ENCODE measurements at places on chromosomes 1 and 21.

DNA sequence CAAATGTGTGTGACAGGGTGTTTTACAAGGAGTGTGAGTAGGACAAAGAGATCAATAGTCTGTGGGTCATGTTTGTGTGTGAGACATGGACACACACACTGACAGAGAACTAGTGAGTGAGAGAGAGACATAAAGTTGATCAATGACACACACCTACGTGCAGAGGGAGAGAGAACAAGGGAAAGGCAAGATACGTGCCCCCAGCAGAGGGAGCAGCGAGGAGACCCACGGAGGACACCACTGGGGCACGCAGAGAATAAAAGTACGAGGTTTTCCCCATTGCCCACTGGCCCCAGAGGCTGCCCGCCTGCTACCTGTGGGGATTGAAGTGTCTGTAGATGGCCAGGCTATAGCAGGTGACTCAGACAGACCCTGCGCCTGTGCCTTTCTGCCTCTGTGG lies 130.2 kb upstream of the CSF3R start:
- DNase-seq: no peak

- no peak for DNase-seq
Observed at GRCh38 chr1:244735404-244735803, 82.5 kb downstream of the DESI2 start.

DNA sequence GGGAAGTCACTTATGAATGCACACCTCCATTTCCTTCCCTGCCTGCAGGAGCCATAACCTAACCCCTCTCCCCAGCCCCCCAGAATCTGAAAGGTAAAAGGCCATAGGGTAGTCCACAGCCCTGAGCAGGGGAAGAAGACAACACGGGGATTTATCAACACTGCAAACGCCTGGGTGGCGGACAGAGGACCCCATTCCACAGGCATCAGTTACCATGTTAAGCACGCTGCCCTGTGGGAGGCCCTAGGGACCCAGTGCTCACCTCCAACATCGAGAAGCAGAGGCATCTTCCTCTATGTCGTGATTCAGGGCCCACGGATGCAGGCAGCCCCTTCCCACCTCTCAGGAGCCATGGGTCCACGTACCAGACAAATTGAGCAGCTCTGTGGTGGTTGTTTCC lies 523.8 kb downstream of the MATN1 start:
- DNase-seq: no peak

DNA sequence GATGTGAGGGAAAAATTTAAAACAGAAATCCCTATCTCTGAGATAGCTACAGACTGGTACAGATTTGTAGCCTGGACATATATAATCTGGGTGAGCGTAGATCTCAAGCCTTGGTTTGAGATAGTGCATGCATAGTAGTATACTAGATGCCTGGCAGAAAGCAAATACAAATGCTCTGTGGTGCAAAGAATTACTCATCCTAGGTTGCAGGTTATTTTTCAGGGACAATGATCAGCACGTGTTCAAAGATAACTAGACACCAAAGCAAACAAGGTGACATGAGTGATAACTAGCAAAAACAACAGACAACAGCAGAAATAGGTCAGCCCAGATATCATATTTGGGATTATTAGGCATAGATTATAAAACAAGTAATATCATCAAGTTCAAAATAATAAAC lies 292.5 kb downstream of the HLX start:
- DNase-seq: no peak

DNA sequence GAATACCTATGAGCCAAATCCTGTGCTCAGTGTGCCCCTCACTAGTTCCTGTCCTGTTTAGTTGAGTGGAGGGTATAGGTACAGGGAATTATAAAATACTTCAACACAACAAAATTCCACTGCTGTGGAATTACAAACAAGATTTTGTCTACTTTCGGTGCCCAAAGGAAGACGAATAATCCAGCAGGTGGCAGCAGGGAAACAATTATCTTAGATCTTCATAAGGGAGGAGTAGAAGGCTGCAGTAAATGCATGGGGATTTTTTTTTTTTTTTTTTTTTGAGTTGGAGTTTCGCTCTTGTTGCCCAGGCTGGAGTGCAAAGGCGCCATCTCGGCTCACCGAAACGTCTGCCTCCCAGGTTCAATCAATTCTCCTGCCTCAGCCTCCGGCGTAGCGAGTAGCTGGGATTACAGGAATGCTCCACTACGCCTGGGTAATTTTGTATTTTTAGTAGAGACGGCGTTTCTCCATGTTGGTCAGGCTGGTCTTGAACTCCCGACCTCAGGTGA lies 2.0 kb upstream of the PIP5K1A start:
- DNase-seq: peak; percentile 19

DNA sequence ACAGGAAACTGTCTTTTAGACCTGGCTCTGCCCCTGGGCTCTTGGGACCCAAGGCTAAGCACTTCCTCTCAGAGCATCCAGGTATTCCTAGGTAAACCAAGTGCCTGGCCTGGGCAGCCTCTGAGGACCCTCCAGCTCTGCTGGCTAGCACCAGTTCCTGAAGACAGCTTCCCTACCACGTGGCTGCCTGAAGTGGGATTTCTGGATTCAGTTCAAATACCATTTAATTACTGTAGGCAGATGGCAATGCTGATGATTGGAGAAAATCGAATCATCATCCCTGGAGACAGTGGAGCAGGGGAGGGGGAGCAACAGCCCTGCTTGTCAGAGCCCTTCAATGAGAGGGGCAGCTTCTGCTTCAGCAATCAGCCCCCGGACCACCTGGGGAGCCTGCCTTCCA lies 11.9 kb downstream of the KIF21B start:
- no peak for DNase-seq

- DNase-seq: no peak
Observed at GRCh38 chr1:10456048-10456447, 6.2 kb downstream of the CORT start.

DNA sequence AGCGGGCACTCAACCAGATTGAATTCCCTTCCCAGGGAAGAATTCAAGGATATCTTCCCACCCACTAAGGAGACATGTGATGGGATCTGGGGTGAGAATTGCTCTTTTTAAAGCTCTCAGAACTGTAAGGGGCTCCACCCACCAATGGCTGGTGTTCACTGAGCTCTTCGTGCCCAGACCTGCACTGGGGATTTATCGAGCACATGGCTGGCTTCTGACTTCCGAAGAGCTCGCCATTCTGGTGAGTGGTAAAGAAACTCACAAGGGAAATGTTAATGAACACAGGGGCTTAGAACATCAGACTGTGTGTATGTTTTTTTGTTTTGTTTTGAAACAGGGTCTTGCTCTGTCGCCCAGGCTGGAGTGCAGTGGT lies 9.8 kb downstream of the PADI3 start:
- no peak for DNase-seq

- DNase-seq: no peak
Observed at GRCh38 chr1:205370780-205371179, 14.1 kb upstream of the KLHDC8A start.

DNA sequence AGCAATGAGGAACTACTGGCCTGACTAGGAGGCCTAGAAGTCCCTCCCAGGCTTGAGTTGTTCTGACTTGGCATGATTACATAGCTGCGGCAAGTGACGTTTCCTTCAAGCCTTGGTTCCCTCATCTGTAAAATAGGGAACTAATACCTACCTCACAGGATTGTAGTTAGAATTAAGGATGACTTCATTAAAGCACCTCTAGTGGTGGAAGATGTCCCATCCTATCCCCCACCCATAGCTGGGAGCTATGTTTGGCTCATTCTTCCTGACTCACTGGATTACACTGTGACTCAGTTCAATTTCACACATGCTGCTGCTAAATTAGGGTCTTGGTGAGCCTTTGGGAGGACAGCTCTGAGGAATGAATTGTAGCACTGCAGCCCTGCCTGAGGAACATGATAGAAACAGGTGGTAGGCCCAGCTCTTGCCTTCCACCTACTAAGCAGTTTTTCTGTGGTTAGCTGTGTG lies 6.0 kb upstream of the SHISA4 start:
- no peak for DNase-seq

DNA sequence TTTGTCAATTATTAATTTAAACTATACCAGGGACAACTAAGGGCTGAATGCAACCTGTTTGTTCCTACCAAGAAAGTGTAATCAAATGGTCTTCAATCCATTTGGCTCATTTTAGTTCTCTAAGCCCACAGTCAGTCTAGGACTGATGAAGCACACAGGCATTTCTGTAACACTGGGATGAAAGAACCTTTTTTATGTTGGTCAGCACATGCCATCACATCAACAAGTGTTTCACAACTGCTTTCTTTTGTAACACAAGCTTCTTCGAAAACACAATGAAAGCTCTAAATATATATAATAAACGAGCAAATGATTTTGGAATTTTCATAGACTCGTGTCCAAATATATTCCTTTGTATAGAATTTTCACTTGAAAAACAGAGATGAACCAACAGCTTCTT lies 28.8 kb downstream of the HEATR1 start:
- DNase-seq: no peak

- DNase-seq: no peak
Observed at GRCh38 chr1:241841691-241842090, 6.3 kb upstream of the EXO1 start.

- no peak for DNase-seq
Observed at GRCh38 chr1:189275796-189276195, 1201.9 kb downstream of the BRINP3 start.

DNA sequence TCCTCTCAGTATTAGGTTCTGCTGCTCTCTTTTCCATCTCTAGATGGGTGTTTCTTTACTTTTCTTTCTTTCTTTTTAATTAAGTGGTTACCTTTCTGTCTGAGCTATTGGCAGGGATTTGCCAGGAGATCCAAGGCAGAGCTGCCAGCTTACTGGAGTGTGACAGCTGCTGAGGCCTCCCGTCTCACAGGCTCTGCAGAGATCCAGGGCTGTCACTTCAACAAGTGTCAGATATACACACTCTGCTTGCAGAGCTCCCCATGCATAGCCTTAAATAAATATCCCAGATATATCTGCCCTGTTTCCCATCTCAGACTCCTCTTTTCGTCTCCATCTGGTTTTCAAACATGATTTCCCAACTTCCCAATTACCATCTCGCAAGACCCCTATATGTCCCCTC lies 124.3 kb downstream of the NOS1AP start:
- DNase-seq: peak; percentile 44

GRCh38 chr1:200528858-200529606 lies 91.5 kb downstream of the KIF14 start:
- no peak for DNase-seq

DNA sequence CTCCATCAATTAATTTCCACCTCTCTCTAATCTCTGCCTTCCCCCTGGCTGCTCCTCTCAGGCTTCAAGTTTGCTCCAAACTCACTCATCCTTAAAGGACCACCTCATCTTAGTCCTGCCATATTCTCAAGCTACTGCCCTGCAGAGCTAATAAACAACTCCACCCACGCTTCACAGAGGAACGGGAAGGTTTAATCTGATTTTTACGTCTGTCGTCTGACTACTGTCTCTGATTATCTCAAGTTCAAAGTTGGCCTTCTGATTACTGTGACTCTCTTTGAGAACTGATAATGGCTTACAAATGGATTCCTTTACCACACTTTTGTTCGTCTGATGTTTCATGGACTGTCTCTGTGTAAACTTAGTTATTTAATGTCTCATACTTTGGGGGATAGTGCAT lies 7.6 kb upstream of the CPT2 start:
- DNase-seq: no peak

DNA sequence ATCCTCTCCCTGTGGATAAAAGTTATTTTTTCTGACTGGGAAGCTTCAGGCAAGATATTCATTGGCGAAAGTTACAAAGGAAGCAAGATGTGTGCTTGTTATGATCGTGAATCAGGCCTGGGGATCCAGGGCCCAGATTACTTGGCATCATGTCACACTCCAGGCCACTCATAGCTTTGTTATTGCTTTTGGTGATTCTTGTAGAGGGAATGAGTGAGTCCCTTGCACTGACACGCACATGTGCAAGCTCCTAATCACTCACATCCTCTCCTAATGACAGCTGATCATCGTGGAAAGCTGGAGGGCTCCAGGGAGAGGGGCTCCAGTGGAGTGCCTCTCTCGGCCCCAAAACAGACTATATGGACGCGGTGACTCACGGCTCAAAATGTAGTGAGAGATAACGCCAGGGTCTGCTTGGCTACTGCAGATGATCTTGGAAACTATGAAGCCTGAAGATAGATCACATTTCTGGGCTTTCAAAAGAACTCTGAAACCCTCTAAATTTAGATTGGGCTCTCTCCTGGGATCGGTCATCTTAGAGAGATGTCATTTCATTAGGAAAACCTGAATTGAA lies 481.1 kb upstream of the USP24 start:
- no peak for DNase-seq

DNA sequence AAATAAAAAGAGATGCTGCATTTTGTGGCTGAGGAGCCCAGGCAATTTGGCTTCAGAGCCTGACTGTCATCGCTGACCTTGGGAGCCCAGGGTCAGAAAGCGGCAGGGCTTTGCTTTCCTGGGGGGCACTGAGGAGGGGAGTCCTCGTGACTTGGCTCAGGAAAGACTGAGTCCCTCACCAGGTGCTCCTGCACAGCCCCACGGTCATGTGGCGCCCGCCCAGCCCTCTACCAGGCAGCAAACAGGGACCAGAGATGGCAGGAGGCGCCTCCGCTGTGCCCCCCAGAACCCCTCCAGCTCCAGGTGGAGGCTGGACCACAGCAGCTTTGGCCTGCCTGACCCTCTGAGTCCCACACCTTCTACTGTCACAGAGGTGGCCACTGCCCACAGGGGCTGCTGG lies 13.2 kb downstream of the EFHD2 start:
- DNase-seq: no peak

- no peak for DNase-seq
Observed at GRCh38 chr1:181675091-181675917, 192.0 kb downstream of the CACNA1E start.

DNA sequence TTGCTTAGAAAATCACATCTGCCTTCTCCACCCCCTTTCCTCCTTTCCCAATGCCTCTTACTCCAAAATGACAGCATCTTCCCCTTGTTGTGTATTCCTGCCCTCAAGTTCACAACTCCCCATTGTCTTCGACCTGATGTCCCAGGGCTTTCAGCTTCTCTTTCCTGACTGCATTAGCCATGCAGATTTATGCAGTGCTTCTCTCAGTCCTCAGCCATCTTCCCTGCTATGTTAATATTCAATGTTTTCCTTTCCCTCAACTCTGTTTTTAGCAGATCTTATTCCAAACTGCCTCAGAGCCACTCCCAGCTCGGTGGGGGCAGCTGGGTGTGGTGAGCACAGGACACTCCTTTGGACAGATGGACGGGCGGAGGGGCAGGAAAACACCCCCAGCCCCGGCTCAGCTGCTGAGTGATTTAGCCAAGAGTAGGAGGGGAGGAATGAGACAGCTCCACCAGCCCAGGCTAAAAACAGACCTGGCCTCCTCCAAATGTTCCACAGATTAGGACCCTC lies 71.0 kb downstream of the CD2 start:
- DNase-seq: peak; percentile 24

GRCh38 chr1:212531267-212531666 lies 77.3 kb upstream of the ATF3 start:
- no peak for DNase-seq

DNA sequence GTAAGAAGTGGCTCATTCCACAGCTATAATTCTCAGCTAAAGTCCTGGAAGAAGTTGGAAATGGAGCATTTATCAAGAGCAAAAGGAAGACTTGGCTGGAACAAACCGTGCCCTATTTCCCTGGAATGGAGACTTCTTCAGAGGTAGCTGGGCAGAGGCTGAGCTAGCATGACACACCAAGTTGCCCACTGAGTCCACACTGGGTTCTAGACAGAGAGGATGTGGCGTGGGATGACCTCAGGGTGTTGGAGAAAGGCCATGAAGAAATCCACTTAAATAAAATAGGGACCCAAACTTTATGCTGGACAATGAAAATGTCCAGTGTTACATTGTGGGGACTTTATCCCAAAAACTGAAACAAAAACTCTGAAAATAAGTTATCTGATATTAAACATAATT lies 116.2 kb downstream of the KCNJ6 start:
- DNase-seq: no peak
